ENCODE measurements at places on chromosomes 13 and 19.

GRCh38 chr19:53422551-53422950, 9.2 kb upstream of the ZNF761 start:
- DNase-seq, result no peak

DNA sequence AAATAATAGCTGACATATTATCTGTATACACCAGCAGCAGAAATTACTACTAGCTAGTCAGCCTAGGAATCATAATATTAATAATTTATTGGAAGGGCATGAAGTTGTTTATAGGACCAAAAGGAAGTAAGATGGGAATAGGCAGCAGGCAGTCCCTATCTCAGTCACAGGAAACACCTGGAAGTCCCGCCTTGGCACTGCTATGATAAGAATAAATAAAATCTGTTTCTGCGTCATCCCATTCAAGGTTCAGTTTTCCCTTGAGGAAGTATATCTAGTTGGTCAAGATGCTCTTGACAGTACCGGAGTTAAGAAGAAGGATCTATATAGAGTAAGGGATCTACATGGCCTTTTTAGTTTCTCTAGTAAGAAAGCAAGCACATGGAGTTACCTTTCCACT, 830.8 kb downstream of the DIAPH3 start:
- DNase-seq, result no peak

GRCh38 chr13:74574964-74575728, 440.9 kb upstream of the KLF12 start:
- DNase-seq, result no peak

- no peak for DNase-seq
These were observed 4.2 kb upstream of the GIPR start for GRCh38 chr19:45663800-45664199.

- DNase-seq, result no peak
These were observed 441.5 kb upstream of the KLF12 start for GRCh38 chr13:74575729-74576125.

GRCh38 chr19:37519890-37520289, 13.2 kb downstream of the ZNF793 start:
- DNase-seq, result no peak

- no peak for DNase-seq
These were observed 148.3 kb downstream of the HS6ST3 start for GRCh38 chr13:96238241-96238640.

GRCh38 chr13:108494991-108495645, 134.3 kb upstream of the MYO16 start:
- DNase-seq, result no peak

GRCh38 chr13:25280396-25280795, 6.9 kb downstream of the MTMR6 start:
- DNase-seq, result no peak

- DNase-seq, result no peak
These were observed 31.0 kb upstream of the COX7A1 start for GRCh38 chr19:36183245-36183628.
